Fibroblast of skin of right biceps (primary cell): ENCODE measurements at places on chromosomes 3 and 15.

- DNase-seq = peak; percentile 97
Measured at GRCh38 chr3:69838217-69838616, 99.0 kb downstream of the MITF start.

DNA sequence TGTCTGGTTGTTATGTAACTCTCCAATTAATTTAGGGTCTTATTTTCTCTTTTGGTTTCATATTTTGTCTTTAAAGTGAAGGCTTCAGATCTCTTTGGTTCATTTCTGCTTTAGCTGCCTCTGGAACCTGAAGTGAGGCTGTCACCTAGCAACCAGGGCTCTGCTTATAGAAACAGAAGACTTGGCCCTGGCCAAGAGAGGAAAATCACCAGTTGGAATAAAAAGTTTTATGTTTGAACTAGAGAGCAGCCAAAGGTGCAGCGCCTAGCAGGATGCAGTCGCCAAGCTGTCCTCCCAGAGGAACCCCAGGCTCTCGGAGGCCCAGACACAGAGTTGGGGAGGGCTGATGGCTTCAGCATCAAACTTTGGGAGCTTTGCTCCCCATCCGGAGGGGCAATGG, 41.1 kb downstream of the LYZL4 start:
- no peak for DNase-seq

- no peak for DNase-seq
Measured at GRCh38 chr3:159319156-159319555, 517.3 kb downstream of the MFSD1 start.

GRCh38 chr3:193660698-193661411, 67.8 kb downstream of the OPA1 start:
- DNase-seq = no peak

GRCh38 chr3:121724130-121724529, 25.4 kb downstream of the GOLGB1 start:
- no peak for DNase-seq

- DNase-seq = no peak
Measured at GRCh38 chr15:65902373-65902772, 33.1 kb downstream of the RAB11A start.

GRCh38 chr15:51162865-51163762, 68.4 kb upstream of the TNFAIP8L3 start:
- DNase-seq = peak; percentile 70

DNA sequence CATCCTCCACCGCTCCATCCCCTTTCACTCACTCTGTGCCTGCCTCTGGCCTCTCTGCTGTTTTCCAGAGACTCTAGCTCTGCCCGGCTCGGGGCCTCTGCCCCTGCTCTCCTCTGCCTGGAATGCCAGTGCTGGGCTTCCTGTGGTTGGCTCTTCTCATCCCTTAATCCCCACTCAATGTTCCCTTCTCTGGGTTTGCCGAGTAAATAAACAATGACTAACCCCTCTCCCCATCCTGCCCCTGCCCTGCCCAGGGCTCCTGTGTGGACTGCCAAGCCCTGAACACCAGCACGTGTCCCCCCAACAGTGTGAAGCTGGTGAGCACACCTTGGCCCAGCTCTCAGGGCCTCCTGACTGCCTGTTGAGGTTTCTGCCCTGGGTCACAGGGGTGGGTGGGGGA, 12.2 kb downstream of the STAB1 start:
- DNase-seq = peak; percentile 28

GRCh38 chr3:38126121-38126892, 10.6 kb downstream of the ACAA1 start:
- no peak for DNase-seq

DNA sequence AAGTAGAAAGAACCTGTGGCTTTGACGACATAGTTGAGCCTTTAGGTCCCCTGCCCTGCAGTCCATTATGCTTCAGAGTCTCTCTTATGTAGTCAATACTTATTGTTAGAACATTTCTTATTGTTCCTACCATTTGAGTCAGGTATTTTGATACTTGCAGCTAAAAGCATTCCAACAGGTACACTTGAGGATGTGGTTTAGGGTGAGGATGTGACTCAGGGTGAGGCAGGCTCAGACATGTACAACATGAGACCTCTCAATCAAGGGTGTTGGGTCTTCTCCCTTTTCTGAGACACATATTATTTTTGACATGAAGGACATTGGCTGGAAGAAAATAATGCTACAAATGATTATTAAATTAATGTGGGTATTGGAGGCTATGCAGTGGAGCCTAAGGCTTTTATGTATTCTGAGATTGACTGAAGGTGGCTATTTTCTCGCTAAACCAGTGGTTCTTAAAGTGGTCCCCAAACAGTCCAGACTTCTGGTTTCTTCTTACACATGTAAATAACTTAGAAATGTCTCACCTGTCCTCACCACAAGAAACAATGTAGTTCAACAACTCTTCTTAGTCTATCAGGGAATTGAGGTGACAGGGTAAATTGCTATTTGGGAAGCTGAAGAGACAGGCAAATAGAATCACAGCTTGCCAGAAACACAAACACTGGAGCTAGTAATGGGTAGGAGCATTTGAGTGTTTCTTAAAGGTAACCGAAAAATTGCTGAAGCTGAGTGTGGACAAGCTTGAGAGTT, 135.5 kb upstream of the ZPLD1 start:
- no peak for DNase-seq

GRCh38 chr3:177705976-177706823, 508.9 kb upstream of the TBL1XR1 start:
- no peak for DNase-seq

GRCh38 chr3:50588759-50589433, 19.6 kb downstream of the HEMK1 start:
- peak; percentile 33 for DNase-seq

DNA sequence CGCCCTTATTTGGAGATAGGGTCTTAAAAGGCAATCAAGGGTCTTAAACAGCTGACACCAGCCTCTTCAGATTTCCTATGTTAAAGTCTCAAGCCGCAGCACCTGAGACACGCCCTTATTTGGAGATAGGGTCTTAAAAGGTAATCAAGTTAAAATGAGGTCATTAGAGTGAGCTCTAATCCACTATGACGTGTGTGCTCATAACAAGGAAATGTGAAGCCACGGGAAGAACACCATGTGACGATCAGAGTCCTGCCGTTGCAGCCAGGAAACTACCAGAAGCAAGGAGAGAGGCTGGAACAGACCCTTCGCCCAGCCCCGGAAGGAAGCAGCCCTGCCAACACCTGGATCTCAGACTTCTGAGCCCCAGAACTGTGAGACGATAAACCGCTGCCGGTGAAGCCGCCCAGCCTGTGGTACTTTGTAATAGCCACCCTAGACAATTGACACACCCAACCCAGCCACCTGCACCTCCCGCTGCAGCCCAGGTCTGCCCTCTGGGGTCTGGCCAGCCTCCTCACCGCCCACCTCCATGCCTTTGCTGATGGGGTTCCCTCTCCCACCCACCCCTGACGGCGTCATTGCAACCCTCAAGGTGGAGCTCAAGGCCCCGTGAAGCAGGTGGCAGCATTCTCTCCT, 137.9 kb downstream of the MEGF11 start:
- no peak for DNase-seq

GRCh38 chr3:34260271-34261000, 462.0 kb downstream of the PDCD6IP start:
- peak; percentile 62 for DNase-seq

DNA sequence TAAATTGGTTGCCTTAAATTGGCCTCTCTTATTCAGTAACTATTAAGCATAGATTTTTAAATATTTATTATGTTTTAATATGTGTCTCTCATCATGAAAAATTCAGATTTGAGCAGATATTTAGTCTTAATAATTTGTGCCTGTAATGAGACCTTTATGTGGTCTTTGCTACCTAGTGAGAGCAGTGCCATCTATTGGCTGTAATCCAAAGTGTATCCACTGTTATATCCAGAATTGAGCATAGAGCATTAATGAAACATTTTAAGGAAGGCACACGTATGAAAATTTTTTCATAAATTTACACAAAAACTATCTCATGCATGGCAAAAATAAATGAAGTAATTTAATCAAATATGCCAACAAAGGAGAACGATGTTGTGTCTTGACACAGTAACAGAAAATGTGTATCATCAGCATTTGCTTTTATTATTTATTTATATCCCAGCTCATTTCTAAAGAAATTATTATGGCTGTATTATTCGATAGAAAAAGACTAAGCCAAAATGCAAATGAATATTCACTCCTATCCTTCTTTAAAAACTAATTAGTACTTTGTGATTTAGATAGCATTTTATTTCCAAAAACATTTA, 203.5 kb downstream of the RSRC1 start:
- DNase-seq = peak; percentile 45

GRCh38 chr3:75985432-75985831, 200.1 kb upstream of the ZNF717 start:
- no peak for DNase-seq

DNA sequence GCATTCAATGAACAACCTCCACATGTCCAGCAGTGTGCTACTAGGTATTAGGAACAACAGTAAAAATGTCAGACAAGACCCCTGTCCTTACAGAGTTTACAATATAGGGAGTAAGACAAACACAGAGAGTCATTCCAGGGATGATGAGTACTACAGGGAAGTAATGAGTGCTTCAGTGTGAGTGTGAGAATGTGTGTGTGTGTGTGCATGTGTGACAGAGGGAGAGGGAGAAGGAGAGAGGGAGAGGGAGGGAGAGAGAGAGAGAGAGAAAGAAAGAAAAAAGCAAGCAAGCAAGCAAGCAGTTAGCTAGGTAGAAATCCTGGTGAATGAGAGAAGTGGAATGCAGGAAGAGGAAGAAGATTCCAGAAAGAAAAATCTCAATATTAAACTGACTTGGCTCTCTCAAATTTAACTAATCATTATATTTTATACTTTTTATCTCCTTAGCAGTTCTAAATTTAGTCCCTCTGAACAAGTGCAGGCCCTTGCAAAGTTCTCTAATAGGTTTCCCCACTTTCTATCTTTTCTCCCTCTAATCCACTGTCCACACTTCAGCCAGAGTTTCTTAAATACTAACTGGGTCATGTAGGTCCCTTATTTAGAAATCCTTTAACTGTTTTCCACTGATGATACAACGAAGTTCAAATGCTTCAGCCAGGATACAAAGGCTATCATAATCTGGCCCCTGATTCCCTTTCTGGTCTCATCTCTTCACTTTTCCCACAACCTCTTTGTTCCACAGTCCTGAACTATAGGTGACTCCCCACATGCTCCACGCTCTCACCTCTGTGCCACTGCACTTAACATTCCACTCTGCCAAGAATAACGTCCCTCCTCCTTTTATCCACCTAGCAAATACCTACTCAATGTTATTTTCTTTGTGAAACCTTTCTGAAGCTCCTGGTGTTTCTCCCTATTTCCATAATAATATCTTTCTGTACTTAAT, 10.3 kb downstream of the DCBLD2 start:
- peak; percentile 52 for DNase-seq

DNA sequence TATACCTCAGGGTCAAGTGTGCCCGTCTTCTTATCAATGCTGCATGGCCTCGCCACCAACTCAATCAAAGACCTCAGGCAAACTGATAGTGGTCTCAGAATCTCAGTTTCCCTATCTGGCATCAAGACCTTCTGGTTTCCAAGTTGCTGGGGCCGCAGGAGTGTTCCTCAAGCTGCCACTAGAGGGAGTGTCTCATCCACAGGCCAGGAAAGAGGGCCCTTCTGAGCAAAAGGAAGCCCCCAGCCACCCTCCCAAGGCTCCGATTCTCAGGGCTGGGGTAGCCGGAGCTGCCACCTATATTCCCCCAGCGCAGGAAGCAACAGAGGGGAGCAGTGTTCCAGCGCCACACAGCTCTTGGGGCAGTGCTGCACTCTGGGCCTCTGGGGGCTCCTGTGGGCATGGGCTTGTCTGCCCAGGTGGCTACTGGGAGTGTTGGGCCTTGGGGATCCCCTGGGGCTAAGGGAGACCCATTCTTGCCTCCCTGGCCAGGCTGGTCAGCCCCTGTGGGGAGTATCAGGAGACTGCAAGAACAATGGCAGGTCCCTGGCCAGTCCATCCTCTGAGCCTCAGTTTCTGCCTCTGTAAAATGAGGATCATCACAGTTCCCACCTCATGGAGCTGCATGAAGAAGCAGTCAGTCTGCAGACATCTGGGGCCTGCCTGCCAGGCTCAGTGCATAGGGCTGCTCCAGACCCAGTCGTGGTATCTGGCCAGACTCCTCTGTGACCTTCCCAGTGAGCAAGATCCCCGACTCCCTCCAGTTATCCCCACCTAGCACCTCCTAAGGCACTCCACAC, 23.4 kb upstream of the SEC13 start:
- peak; percentile 27 for DNase-seq

- no peak for DNase-seq
Measured at GRCh38 chr15:83204697-83205096, 2.9 kb downstream of the HDGFL3 start.

DNA sequence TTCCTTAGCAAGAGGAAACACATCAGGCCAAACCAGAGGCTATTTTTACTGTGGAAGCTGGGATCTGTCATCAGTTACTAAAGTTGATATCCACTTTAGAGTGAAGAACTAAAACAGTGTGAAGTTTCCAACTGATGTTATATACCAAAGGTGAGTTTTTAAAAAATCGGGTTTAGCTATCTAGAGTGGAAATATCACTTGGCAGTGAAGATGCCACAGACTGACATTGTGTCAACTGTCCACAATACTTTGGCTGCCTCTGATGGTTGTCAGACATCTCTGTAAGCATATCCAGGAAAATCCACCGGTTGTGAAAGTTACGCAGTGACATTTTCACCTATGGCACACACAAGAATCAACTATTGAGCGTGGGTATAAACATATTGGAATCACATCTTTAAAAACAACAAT, 9.2 kb downstream of the ZIC1 start:
- no peak for DNase-seq

- DNase-seq = peak; percentile 42
Measured at GRCh38 chr15:76470691-76471090, 134.1 kb downstream of the ISL2 start.

- peak; percentile 31 for DNase-seq
Measured at GRCh38 chr3:150770681-150771080, 7.7 kb upstream of the SIAH2 start.

- no peak for DNase-seq
Measured at GRCh38 chr3:143206955-143207337, 87.4 kb downstream of the CHST2 start.

DNA sequence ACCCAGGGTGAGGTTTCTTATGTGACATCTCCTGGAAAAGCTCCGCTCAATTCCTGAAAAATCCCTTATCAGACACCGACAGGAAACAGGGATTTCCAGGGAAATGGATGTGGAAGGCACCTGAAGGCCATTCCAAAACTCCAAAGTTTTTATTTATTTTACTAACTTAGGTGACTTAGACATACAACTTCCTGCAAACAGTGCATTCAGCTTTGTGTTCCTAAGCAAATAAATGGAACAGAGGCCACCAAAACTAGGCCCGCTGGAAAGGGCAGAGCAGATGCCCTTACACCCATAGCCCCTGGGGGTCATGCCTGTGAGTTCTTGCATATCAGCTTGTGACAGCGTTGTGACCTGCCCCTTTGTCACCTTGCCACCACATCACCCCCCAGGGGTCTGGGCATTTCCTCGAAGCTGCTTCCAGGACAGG, 239.4 kb downstream of the XXYLT1 start:
- DNase-seq = no peak

GRCh38 chr15:93417631-93418030, 328.6 kb upstream of the RGMA start:
- DNase-seq = no peak

DNA sequence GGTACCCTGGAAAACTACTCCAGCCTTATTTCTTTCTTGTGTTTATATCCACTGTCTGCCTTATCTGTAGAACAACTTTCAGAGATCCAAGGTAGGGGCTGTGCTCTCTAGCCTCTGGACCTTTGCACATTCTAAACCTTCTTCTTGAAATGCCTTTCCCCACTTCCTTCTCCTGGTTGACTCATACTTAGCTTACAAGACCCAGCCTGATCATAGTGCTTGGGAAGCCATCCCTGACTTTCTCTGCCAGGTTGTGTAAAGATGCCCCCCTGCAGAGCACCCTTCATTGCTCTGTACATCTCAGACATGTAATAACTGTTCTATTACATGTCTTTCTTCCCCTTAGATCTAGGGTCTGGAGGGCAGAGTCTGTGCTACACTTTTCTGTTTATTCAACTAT, 50.1 kb downstream of the PPM1L start:
- DNase-seq = no peak
